ENCODE measurements at places on chromosomes 3 and 15.
A peak's percentile ranks its signal among the peaks of the same experiment; 100 is the strongest.

DNA sequence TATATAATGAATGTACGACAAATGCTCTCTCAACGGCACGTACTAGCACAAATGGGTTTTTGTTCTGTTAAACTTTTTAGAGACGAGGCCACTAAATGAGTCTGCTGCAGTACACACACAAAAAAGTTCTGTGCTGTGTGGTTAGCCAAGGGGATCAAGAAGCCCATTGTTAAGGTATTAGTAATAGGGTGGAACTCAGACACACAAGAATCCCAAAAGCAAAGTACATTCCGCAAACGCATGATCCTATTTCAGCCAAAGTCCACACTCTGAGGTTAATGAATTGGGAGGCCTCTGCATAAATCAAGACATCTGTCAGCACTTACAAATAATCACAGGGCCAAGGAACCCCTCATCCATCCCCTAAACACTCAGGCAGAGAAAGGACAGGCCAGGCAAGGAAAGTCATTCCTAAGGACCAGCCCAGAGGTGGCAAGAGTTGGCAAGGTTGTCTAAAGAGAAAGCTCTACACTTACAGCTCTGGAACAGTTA, 12.1 kb downstream of the OSBPL10 start:
- DNase-seq = no peak

DNA sequence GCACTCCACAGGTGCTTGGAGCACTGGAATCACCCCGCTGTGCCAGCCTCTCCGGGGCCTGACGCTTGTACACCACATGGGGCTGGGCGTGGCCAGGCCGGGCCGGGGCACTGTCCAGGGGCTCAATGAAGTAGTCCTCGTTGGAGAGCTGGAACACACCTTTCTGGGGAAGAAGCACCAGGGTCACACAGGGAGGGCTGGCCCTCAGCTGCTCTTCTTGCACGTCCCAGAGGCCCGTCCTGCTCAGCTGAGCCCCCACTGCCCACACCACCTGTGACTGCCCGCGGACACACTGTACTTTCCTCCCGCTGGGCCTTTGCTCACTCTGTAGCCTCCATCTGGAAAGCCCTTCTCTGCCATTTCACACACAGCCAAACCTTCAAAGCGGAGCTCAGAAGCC, 13.3 kb downstream of the ADAMTS7 start:
- DNase-seq = no peak

DNA sequence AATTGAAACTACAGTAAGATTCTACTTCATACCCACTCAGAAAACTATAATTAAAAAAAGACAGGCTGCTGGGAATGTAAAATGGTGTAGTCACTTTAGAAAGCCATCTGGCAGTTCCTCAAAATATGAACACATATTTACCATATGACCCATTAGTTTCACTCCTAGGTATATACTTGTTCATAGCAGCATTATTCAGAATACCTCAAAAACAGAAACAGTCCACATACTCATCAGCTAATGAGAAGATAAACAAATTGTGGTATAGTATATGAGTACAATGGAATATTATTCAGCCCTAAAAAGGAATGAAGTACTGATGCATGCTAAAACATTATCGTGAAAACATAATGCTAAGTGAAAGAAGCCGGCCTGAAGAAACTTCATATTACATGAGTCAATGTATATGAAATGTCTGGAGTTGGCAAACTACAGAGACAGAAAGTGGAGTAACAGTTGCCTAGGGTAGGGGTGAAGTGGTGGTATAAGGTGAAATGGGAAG, 23.8 kb downstream of the WDR53 start:
- no peak for DNase-seq

DNA sequence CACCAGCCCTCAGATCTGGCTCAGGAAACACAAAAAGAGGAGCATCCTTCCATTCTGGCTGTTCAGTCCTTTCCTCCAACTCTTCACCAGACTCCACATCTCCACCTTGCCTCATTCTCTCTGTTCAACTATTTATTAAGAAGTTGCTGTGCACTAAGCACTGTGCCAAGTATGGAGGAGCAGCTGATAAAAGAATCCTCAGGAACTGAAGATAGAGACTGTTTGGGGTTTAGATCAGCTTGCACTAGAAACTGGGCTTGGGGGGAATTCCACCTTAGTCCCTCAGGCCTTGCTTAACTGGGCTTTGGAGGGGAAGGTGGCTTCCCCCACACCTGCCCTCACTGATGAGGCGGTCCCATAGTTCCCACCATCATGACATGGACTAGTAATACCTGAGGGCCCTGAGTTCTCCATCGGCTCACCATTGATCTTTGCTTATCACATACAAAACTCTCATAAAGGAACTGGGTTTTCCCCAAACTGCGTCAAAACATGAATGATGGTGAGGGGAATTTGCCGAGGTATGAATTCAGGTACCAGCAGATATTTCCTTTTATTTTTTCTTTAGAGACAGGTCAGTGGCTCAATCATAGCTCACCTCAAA, 1.7 kb upstream of the CCR8 start:
- no peak for DNase-seq

DNA sequence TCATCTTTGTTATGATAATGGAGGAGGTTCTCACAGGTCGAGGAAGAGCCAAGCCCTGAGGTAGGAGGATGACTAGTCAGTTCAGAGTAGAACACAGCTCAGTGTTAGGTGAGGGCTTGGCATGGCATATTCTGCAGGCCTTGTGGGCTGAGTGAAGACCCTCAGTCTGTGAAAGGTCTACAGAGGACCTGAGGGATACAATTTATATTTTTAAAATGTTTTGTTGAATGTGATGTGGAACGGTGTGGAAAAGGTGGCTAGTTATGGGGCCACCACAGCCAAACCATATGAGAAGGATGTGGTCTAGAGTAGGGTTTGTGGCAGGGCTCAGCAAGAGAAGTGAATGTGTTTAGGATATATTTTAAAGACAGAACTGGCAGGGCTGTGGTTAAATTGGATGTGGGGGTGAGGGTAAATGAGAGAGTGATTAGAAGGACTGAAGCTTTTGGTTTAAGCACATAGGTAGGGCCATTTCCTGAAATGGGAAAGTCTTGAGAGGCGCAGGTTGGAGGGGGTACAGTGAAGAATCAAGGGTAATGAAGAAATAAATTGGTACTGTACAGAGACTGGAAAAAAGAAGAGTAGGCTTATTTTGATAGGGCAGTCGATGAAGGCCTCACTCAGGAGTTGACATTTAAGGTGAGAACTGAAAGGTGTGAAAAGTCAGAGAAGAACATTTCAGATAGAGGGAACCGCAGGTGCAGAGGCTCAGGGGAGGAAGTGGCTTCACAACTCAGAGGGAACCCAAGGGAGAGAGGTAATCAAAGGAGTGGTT, 60.5 kb downstream of the SPTSSB start:
- peak; percentile 21 for DNase-seq

GRCh38 chr3:89533275-89533674, 425.9 kb downstream of the EPHA3 start:
- no peak for DNase-seq

GRCh38 chr3:47406762-47407149, 25.9 kb downstream of the PTPN23 start:
- DNase-seq = no peak

GRCh38 chr3:188595890-188596376, 442.0 kb downstream of the LPP start:
- no peak for DNase-seq

DNA sequence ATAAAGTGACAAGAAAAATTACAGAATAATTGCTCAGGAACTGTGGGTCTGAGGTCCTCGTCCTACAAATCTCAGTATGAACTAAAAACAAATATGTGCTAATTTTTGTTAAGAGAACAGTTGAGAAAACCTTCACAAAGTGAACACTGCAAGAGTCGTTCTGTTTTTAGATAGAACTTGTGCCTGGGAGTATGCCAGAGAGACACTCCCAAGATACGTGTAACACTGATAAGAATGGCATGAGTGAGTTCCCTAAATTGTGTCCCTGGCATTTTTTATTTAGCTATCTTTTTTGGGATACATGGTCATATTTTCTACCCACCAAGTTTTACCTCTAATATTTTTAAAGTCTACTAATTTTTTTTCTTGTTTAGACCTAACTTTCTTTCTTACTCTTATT, 860.0 kb upstream of the NR2F2 start:
- DNase-seq = no peak

DNA sequence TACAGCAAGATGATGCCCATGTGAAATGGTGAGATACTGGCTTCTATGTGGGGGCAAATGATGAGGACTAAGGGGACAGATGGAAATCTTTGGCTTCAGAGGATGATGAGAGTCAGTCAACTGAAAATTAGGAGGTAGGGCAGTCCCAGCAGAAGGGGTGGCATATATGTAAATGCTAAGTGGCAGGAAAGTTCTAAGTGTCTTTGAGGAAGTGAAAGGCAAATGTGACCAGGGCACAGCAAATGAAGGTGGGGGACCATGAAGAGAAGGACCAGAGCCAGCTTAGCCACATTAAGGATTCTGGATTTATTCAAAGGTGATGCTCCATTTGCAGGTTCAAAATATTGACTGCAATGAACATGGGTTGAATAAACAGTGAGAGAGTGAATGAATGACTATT, 29.2 kb upstream of the LIMD1 start:
- DNase-seq = no peak

DNA sequence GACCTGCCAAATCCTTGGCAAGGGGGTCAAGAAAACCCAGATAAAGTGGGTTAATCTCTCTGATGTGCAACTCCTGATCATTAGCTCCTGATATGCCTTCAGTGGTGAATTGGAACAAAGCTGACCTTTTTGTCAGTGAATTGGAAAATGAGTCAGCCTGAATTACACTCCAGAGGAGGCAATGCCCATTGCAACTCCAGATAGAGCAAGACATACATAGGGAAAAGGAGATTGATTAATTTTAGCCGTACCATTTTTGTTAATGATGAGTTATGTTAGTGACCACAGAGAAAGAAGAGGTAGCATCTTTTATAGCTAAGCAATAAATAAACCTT, 195.2 kb upstream of the CADPS start:
- no peak for DNase-seq

DNA sequence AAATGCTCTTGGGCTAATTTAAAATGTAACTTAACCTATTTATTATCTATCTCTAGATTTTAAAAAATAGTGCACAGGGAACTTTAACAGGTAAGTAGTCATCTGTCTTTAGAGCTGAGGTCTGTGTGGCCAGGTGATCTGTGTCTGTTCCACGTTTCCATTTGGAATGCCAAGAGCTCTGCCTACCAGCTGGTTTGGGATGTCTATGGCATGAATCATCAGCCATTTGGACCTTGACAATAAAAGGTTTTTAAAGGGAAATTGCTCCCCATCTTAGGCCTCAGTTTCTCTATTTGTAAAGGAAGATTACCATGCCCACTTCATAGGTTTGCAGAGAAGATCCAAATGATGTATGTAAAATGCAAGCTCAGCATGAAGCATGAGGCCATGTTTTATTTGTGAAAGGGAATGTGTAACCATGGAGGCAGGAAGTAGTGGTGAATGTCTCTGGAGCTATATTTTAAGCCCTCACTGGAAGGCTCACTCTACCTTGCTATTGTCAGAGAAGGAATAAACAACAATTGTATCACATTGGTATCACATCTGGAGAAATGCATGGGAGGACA, 548.1 kb upstream of the LMCD1 start:
- DNase-seq = no peak

- no peak for DNase-seq
Measured at GRCh38 chr15:60544581-60545264, 65.8 kb upstream of the ICE2 start.

DNA sequence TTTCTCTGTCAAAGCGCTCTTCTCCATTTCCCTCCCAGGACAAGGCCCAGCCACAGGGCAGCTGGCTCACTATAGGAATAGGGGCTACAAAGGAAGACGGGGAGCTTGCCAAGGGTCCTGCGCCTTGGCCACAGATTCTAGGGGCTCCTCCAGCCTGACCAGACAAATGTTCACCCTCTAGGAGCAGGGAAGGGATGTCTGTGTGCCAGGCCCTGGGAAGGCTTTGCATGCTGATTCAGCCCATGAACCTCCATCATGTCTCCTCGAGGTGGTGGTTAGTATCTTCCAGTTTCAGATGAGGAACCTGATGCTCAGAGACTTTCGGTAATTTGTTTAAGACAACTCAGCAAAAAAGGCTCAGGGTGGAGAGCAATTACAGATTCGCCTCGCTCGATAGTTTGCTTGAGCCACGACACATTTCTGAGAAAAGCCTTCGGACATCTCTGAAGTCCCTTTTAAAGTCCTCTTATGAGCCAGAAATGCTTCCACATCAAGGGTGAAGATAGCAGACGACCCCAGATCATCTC, 110.0 kb downstream of the XXYLT1 start:
- DNase-seq = no peak

GRCh38 chr15:83322061-83322460, 37.6 kb upstream of the BNC1 start:
- no peak for DNase-seq

- DNase-seq = no peak
Measured at GRCh38 chr3:52188556-52188955, 9.4 kb upstream of the ALAS1 start.

- no peak for DNase-seq
Measured at GRCh38 chr3:133531981-133532380, 41.5 kb upstream of the CDV3 start.
